Gastrocnemius medialis (tissue), 4 donors: ENCODE measurements at places on chromosomes 13 and 19.

DNA sequence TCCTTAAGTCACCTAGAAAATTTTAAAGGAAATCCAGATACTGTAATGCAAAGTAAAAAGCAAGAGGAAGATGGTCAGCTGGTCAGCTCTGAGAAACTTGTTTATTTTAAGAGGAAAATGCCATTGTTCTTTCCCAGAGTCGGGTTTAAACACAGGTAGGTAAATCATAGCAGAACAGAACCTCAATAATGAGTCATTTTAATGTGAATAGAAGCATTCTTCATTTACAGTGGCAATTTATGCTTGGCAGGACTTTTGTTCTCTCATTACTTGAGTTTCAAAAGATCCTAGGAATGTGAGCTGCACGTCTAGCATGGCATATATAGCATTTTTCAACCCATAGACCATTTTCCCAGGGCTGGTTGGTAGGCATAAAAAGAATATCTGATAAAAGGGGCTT, 132.3 kb downstream of the LIG4 start:
- DNase-seq = no peak

- DNase-seq = no peak
Observed at GRCh38 chr13:106423530-106423929, 111.9 kb downstream of the EFNB2 start.

DNA sequence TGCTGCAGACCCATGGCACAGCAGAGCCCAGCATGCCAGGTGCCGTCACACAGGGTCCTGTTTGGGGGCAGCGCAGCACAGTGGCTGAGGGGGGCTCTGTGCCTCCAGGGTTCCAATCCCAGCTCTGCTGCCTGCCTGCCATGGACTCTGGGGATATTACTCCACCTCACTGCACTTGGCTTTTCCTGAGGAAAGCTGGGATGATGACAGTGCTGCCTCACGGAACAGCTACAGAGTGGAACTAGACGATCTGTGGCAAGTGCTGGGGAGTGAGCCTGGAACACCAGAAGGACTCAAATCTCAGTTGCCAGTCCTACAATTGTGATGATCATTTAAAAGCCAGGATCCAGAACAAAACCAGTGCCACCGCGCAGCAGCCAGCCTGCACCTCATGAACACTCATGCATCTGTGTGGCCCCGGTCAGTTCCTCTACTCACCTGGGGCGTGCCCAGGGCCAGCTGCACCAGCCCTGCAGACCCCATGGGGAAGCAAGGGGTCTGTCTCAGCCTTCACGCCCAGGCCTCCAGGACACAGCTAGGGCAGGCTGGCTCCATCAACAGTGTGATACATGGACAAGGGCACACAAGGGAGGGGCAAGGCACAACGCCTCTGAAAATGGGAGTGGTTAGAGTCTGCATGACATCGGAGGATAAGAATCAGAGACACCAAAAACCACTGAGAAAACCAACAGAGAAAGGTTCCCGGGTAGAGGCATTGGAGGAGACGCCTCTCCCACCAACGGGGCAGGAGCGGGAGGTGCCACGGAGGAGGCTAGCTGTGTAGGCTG, 55.2 kb downstream of the ATP7B start:
- no peak for DNase-seq

DNA sequence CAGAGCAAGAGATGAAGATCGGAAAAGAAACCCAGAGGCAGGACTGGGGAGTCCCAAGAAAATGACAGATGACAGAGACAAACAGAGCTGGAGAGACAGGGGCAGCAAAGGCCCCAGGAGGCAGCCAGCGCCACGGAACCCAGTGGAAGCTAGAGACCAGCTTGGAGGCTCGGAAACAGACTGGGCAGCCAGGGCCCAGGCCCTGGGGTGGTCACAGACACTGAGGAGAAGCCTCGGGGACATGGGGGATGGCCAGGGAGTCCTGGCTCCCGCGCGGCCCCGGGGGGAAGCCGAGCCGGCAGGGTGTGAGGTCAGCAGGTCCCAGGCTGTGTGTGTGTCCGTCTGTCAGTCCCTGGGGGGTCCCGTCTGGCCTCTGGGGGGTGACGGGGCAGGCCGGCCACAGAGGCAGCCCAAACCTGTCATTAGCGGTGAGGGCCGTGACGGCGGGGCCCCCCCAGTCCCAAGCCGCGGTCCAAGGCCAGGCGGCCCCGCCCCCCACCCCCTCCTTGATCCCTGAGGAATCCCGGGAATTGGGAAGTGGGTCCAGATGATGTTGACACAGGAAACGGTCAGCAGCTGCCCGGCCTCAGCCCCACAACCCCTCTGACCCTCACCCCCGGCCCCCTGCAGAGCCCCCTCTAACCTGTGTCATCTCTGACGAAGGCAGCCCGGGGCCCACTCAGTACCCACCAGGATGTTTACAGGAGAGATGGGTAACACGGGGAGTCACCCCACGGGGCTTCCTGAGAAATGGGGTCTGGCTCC, 2.5 kb upstream of the TMEM190 start:
- no peak for DNase-seq

DNA sequence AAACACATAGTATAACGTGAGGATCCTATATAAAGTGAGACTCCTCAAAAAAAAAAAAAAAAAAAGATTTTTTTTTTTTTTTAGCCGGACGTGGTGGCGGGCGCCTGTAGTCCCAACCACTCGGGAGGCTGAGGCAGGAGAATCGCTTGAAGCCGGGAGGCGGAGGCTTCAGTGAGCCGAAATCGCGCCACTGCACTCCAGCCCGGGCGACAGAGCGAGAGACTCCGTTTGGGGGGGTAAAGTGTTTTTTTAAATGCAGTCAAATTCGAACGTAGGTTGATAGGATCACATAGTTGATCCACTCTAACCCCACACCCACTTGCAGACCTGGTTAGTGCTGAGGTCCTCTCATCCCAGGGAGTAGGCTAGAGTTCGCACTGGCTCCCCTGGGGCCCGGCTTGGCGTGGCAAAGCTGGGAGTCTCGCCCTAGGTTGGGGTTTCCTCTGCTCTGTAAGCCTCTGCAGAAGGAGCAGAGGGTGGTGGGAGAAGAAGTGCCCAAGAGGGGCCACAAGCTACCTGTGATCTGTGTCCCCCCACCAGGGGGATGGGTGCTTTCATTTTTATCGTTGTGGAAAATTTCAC, 6.5 kb downstream of the RNF225 start:
- DNase-seq = no peak

DNA sequence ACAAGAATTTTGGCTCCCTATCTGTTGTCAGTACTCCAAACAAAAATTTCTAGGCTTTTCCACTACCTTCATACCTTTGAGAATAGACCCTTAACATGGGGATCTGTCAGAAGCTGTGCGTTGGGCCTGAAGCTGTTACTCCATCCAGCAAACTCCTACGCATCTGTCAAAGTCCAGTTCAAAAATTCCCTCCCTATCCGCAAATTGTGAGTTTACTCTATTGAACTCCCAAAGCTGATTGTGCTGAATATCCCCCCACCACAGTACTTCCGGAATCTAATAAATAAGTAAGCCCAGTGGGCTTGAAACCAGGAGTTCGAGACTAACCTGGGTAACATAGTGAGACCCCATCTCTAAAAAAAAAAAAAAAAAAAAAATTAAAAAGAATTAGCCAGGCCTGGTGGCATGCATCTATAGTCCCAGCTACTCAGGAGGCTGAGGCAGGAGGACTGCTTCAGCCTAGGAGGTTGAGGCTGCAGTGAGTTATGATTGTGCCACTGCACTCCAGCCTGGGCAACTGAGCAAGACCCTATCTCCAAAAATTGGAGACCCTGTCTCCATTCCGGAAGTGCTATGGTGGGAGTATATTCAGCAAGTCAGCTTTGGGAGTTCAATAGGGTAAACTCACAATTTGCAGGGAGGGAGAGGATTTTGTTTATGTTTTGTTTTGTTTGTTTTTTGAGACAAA, 930 bp upstream of the FBN3 start:
- DNase-seq = no peak

GRCh38 chr13:40269086-40269485, 397.4 kb downstream of the FOXO1 start:
- no peak for DNase-seq

DNA sequence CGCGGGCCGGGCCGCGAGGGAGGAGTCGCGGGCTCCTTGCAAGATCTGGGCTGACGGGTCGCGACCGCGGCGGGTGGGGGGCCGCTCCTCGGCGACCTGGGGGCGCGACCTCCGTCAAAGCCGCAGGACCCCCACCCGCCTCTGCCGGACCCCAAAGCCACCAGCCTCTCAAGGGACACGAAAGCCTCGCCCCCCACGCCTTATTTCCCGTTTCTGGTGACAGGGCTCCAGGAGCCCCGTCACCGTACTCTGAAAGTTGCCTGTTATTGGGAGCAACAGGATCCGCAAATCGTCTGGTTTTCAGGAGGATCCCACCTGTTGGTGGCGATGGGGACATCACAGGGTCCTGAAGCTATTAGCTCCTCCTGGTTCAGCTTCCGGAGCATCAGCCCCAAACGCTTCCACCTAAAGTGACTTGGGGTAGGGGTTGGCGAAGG, 530 bp downstream of the MAU2 start:
- DNase-seq = no peak

GRCh38 chr13:35917252-35917941, 213.8 kb downstream of the DCLK1 start:
- DNase-seq = no peak

DNA sequence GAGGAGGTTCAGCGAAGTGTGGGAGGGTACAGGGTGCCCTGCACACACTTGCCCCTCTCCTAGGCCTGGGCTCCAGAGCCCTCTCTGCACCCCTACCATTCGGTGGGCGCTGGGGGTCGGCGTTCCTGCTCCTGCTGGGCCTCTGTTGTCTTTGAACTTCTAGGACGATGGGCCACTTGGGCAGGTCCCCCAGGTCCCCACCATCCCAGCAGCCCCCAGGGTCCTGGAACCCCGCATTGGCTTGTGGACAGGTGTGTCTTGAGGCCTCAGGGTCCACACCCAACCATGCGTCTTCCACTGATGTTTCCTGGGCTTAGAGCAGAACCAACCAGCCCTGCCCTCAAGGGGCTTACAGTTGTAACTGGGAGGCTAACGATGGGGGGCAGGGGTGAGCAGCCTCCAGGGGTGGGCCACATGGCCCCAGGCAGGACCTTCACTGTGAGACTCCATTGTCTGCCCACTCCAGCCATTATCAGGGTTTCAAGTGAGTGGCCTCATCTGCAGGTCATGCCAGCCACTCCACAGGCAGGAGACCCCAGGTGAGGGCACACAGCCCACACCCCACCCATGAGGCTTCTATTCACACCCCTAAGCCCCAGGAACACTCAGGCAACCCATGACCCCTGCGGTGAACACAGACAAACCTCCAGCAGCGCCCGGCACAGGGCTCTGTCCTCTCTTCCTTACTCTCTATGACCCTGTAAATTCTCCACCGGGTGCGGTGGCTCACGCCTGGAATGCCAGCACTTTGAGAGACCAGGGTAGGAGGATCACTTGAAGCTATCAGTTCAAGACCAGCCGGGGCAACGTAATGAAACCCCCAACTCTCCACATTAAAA, 2.0 kb upstream of the KLF16 start:
- no peak for DNase-seq

DNA sequence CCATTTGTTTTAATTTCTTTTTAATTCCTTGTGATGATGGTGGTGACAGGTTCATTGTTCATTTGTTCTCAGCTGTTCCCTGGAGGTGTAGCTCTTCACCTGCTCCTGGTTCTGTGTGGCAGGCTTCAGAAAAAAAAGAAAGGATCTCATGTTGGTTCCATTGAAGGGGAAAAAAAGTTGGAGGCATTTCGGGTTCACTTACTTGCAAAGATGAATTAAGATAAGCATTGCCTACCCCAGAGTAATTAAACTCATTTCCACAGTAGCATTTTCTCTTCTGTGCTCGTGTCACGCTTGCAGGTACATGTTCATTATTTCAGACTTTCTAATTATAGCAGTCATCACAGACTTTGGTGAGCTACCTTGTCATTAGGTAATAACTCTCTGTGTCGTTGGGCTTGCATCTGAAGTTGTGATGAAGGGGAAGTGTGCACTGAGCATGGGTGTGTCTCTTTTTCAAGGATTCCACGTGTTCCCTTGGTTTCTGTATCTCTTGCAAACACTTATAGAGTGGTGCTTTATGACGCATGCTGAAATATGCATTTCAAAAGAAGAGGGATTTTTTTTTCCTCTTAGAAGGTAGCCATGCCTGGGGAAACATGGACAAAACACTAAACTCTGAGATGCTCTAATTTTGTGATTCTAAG, 69.1 kb downstream of the MTUS2 start:
- no peak for DNase-seq

- no peak for DNase-seq
Observed at GRCh38 chr19:48371367-48371766, 7.2 kb downstream of the SYNGR4 start.

GRCh38 chr13:67094078-67094477, 136.1 kb downstream of the PCDH9 start:
- no peak for DNase-seq

GRCh38 chr13:113567681-113568080, 16.9 kb upstream of the TFDP1 start:
- DNase-seq = no peak

- no peak for DNase-seq
Observed at GRCh38 chr13:29537736-29538651, 57.5 kb downstream of the SLC7A1 start.

GRCh38 chr13:80033286-80033685, 307.6 kb downstream of the SPRY2 start:
- DNase-seq = no peak

DNA sequence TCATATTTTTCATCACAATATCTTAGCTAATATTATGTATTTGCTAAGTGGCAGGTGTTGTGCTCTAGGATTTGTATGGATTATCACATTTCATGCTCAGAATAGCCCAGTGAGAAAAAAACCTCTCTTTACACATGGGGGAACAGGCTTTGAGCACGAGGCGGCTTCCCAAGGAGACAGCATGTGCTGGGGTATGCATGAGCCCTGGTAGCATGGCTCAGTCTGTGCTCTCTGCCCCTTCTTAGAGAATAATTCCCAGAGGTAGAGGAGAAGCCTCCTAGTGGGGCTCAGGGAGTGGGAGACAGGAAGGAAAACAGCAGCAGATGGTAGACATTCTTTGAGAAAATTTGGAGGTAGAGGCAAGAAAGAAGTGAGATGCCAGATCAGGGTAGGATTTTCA, 31.6 kb downstream of the RNASEH2B start:
- no peak for DNase-seq

DNA sequence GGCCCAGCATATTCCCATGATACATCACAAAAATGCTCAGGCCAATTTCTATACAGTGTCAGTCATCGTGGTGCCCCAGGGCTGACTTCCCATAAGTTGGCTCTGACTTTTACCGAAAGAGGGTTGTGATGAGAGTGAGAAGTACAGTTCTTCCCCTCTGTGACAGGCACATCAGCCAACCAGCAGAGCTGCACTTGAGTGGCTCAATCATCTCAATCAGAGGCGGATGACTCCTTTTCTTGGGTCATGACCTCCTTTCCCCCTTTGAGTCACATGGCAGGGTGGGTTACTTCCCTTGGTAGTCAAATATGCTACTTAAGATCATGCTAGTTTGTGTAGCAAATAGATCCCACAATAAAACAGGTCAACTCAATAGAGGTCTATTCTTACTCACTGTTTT, 6.9 kb upstream of the AMER2 start:
- DNase-seq = no peak

GRCh38 chr19:30402436-30403202, 30.4 kb downstream of the ZNF536 start:
- no peak for DNase-seq

GRCh38 chr19:13788991-13789390, 6.3 kb upstream of the ZSWIM4 start:
- no peak for DNase-seq
